ENCODE measurements at places on chromosomes 2 and 18.

- DNase-seq: no peak
These were observed 1247.5 kb upstream of the ACVR2A start for GRCh38 chr2:146597291-146597690.

DNA sequence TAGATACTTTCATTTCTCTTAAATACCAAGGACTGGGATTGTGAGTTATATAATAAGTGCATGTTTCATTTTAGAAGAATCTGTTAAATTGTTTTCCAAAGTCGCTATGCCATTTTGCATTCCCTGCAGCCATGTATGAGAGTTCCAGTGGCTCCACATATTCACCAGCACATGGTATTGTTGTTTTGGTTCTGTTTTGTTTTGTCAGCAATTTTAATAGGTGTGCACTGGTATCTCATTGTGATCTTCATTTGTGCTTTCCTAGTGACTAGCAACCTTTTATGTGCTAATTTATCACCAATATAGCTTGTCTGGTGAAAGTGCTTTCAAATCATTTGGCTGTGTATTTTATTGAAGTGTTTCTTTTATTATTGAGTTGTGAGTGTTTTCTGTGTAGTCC, 278.9 kb downstream of the ZNF516 start:
- no peak for DNase-seq

DNA sequence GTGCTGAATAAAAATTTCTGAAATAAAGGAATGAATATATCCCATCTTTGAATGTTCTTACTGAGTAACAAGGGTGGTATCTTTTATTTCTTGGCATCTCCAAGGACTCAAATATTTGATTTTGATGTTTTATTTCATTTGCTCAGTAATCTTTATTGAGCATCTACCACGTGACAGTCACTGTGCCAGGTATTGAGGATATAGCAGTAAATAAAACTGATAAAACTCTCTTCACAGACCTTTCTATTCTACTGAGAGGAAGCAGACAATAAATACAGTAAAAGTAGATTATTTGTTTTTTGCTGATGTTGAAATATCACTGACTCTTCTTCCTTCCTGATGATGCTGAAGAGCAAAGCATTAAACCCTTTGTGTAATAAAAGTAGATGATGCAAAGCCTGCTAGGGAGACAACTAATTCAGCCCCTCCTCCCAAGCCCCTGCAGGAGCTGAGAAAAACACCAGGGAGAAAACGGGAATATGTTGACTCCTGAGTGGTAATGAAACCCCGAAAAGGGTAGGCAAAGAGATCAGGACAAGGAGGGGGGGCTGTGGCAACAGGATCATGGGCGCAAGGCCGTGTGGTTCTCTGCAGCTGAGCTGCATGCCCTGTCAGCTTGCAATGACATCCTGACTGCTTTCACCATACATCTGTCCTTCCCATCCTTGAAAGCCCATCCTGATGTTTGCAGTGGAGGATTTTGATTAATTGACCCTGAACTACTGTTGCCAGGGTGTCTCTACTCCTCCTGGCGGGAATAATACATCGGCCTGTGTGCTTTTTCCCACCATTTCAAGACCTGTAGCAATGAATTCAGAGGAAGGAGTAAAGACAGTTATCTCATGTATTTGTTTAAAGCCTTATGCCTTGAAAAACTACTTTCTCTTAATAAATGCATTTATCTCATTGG, 117.4 kb downstream of the EML6 start:
- DNase-seq: no peak

DNA sequence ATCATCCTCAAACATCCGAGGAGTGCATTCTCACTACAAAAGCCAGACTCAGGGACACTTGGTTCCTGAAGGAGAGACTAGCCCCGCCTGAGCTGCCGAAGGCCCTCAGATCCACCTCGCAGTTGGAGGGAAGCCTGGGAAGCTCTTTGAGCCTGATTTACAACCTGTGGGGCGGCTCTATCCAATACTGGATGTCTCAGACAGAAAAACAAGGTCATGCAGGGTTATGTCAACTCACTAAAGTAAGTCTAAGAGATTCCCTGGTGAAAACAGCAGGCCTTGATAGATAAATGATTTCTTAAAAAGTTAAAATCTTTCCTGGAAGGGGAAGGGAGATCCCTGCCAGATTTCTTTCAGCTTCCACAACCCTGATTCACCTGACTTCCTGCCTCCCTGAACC, 284.3 kb downstream of the CYP26B1 start:
- no peak for DNase-seq

DNA sequence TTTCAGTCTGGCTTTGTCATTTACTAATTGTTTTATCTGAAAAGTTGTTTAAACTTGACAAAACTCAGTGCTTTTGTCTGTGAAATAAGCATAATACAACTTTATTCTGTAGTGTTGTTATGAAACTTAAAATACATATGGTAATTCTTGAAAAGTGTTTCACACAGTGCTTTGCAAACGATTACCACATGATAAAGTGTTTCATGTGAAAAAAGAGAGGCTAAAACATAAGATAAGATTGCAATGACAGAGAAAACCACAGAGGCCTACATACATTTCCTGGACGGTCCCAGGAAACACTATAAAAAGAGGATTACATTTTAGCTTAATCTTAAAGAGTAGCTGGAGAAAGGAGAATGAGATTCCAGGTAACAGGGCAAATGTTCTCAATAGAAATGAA, 1934.6 kb upstream of the LRRTM1 start:
- no peak for DNase-seq

- no peak for DNase-seq
These were observed 146.1 kb upstream of the WDSUB1 start for GRCh38 chr2:159432610-159433009.

DNA sequence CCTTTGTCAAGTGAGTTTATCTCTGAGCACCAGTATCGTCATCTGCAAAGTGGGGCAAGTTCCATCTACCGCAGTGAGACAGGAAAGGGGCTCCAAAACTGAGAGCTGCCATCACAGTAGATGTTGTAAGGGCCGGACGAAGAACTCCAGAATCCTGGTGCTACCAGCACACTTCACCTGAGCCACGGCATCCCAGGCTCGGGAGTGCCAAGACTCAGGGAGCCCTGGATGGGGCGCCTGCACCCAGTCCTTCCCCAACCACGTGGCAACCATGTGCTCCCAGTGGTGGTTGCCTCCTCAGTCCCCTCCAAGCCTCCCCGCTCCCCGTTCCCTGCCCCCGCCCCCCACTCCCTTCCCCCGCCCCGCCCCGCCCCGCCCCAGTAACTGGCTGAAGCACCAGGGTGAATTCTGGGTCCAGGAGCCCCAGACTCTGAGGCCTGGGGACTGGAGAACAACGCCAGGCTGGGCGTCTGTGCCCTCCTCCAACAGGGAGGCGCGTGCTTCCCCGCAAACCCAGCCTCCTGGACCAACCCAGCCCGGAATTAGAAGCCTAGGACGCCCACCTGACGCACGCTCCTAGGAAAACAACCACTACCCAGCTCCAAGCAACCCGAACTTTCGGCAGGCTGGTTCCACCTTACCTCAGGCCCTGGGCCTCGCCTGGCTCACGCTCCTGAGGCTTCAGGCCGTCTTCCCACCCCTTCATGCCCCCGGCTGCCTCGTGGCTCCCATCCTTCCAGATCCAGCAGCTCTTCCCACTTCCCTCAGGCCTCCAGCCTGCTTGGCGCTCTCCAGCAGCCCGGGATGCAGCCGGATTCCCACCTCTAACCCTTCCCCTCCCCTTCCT, 67.6 kb downstream of the LAMA3 start:
- DNase-seq: no peak

GRCh38 chr18:32958746-32959145, 185.9 kb upstream of the KLHL14 start:
- no peak for DNase-seq

DNA sequence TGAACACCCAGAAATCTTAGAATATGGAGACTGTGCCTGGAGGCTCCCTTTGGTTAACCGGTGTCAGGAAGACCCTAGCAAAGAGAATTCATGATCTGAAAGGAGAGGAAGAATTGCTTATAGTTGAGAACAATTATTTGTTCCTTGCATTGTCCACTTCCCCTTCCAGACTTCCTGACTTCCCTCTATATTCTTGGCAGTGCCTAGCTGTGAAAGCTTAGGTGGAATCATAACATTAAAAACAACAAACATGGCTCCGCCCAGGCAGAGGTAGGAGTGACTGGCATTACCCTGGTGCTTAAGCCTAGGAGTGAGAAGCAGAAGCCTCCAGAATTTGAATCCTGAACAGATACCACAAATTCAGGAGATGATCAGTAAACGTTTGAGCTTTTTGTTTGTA, 1.9 kb downstream of the TTL start:
- DNase-seq: no peak

DNA sequence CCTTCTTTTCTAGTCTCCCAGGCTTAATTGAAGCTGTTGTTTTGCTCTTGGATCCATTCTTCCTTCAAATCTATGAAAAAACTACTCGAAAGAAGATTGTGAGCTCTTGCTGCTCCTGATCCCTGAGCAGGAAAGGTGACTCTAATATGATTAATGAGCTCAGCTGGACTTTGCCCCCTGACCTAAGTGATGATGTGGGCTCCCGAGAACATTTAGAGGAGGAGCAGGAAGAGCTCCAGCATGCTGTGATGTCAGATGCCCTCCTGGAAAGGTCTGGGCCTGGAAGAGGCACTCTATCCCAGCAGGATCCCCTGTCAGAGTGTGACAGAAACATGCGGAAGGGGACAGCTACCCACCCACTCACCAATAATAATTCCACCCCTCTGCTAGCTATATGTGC, 117.9 kb upstream of the PELI1 start:
- DNase-seq: no peak

GRCh38 chr2:241775223-241776177, 1.1 kb upstream of the GAL3ST2 start:
- DNase-seq: no peak

DNA sequence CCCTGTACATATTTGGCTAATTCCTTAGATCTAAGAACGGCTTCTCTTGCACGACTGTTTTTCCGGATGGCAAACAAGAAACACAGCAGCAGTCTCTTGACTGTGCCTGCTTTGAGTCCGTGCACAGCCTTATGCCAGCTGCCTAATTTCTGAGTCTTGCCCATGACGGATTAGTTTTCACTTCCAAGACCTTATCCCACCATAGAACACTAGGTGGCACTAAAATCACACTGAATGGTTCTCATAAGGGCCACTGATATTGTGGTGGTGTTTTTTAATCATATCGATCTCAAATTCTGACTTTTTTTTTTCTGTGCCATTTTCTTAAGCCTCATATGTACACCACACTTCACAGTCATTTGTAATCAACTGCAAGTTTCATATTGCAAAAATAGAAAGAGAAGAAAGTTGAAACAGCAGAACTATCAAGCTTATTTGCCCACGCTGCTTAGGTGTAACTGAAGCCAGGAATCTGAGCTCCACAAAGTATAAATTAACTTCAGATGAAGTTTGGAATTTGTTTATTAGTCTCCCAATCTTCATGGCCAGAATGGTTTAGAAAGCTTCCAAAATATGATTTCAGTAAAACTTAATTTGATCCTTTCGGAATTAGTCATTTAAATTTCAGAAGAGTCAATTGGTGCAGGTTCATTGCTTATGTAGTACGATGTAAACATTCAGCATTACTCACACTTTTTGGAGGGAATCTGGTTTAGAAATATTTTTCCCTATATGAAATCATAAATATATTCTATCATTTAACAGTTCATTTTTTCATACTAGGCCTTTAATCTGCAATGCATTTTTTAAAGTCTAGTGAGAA, 45.5 kb upstream of the SCN7A start:
- DNase-seq: no peak

GRCh38 chr2:102657770-102658169, 38.4 kb downstream of the SLC9A2 start:
- DNase-seq: peak; percentile 36

Data from activated T-cell treated with anti-CD3 and anti-CD28 coated beads, Interleukin-2, amount 50 U/mL, for 24 hours (primary cell).